Activated T-helper 1 cell treated with anti-CD3 and anti-CD28 coated beads, Interleukin-2, amount 50 U/mL, for 16 hours (primary cell): ENCODE measurements at places on chromosomes 7 and 10.

GRCh38 chr7:137757146-137757925 is 89.4 kb downstream of the DGKI start:
- DNase-seq, result no peak

- DNase-seq, result no peak
These were observed 72.7 kb downstream of the TMEM130 start for GRCh38 chr7:98797150-98797549.

DNA sequence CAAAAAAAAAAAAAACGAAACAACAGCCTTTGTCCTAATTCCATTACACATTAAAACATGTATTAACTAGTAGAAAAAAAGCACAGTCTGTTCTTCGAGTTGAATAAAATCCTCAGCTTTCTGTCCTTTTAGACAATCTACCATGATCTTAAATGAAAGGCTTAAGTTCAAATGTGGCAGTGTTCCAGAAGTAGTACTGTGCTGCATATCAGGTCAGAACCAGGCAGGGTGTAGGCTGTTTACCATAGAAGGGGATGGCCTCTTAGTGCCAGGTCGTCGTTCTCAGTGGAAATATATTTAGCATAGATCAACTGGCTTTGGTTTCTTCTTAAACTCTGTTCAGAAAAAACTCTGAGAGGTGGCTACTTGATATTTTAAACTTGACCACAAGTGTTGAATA is 612.0 kb downstream of the CNTNAP2 start:
- DNase-seq, result no peak

DNA sequence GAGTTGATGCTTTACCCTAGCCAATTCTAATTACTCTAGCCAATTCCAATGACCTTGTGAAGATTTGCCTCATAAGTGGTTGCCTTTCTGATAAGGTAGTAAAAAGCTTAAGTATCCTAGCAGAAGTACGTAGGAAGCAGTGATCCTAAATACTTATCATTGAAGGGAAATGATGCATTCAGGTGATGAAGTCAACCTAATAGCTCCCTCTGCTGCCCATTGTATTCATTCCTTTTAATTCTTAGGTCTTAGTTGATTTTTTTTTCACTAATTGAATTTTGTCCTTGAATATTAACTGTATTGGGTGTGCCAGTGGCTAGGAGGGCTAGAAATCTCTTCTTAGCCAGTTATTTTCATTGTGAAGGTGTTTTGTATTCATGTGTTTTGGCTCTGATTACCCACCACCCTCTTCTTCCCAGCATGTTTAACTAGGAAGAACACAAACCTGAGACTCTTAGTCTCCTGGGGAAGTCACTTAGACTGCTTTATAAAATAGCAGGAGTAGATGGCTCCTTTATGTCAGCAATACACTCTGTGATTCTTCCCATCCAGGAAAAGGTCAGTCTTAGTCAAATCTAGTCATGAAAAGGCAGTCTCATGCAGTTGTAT is 46.3 kb downstream of the PLEKHA8 start:
- no peak for DNase-seq

DNA sequence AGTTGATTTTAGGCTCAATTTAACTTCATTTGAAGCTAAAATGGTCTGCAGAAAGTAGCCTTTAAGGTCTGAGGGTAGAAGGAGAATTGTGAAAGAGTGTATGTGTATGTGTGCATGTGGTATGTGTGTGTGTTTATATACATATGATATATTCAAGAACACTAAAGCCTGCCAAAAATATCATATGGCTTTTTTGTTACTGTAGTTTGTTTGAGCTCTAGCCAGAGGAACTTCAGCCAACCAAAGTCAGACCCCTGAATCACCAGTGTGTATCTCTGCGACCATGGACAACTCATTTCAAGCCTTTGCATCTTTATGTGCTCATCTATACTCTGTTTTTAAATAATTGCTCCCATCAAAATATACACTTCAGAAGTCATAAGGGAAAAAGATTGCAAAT is 58.4 kb upstream of the HDAC9 start:
- DNase-seq, result no peak

DNA sequence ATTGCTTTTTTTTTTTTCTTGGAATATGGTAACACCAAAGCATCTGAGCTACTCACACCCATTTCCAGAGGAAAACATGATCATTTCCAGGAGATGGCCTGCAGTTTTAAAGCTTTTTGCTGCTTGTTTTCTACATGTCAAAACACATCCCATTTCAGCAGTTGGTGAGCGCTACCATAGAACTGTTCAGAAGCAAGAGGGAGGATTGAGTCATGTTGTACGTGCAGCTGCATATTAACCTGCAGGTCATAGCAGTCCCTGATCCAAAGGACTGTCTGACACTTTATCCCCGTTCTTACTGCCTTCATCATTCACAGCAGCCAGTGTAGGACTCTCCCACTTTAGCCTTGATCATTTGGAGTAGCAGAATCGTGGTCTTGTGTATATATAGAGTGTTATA is 124.6 kb downstream of the AUTS2 start:
- DNase-seq, result no peak

DNA sequence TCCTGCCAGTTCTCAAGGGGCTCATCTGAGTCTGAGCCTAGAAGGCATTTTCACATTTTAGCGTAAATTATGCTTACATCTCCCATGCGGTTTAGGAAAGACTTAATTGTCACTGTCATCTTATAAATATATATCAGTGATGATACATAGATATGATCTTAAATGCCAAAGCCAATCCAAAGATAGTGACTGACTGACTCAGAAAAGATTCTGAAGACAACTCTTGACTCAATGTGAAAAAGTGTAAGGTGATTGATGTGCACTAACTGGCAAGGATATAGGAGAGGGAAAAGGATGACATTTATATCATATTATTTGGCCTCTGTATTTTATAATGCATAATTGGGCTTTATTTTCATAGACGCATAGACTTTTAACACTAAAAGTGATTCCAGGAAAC is 84.9 kb upstream of the LRRN3 start:
- no peak for DNase-seq
